ENCODE measurements at places on chromosomes 7 and 10.

GRCh38 chr10:128025951-128026350 lies 100.3 kb downstream of the MKI67 start:
- no peak overlapping the region for H3K27ac ChIP-seq
- H3K36me3 ChIP-seq: no peaks in the 10 kb centered on the region
- peaks cover 4% of the 10 kb centered on the region for H3K27me3 ChIP-seq
- DNase-seq: no peak
- no peak overlapping the region for H3K4me3 ChIP-seq

GRCh38 chr10:10044922-10045764 lies 972.5 kb upstream of the CELF2 start:
- no peak for DNase-seq
- H3K27me3 ChIP-seq: no peaks in the 10 kb centered on the region
- no peak overlapping the region for H3K27ac ChIP-seq
- H3K4me1 ChIP-seq: no peaks in the 10 kb centered on the region
- no peaks in the 10 kb centered on the region for H3K36me3 ChIP-seq

GRCh38 chr10:123559823-123560092 lies 106.4 kb upstream of the GPR26 start:
- DNase-seq: no peak
- H3K4me3 ChIP-seq: no peak overlapping the region
- H3K27ac ChIP-seq: no peak overlapping the region
- no peaks in the 10 kb centered on the region for H3K36me3 ChIP-seq
- no peaks in the 10 kb centered on the region for H3K4me1 ChIP-seq

DNA sequence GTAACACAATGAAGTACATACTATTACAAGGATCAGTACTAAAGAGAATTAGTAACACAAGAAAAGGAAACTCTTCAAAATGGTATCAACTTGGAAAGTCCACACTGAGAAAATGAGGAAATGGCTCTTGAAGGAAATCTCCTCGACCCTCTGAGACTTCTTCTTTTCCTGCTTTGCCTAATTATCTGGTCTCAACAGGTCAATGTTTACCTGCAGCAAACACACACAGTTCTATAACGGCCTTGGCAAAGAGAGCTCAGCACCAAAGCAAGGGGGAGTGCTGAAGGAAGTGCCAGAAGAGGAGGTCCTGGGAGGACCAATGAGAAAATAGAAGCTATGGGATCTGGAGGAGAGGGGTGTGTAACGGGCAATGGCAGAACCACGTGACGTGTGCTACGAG lies 21.9 kb downstream of the CHCHD3 start:
- no peak overlapping the region for H3K27ac ChIP-seq
- no peak overlapping the region for H3K4me3 ChIP-seq
- no peaks in the 10 kb centered on the region for H3K36me3 ChIP-seq
- H3K27me3 ChIP-seq: no peaks in the 10 kb centered on the region

GRCh38 chr7:83455612-83456011 lies 193.3 kb downstream of the SEMA3E start:
- no peak for DNase-seq
- no peaks in the 10 kb centered on the region for H3K36me3 ChIP-seq
- H3K4me3 ChIP-seq: no peak overlapping the region
- H3K27me3 ChIP-seq: no peaks in the 10 kb centered on the region

GRCh38 chr10:485776-486175 lies 203.7 kb downstream of the DIP2C start:
- H3K27me3 ChIP-seq: no peaks in the 10 kb centered on the region
- H3K4me3 ChIP-seq: no peak overlapping the region
- no peaks in the 10 kb centered on the region for H3K36me3 ChIP-seq
- no peaks in the 10 kb centered on the region for H3K4me1 ChIP-seq
- H3K27ac ChIP-seq: no peak overlapping the region

DNA sequence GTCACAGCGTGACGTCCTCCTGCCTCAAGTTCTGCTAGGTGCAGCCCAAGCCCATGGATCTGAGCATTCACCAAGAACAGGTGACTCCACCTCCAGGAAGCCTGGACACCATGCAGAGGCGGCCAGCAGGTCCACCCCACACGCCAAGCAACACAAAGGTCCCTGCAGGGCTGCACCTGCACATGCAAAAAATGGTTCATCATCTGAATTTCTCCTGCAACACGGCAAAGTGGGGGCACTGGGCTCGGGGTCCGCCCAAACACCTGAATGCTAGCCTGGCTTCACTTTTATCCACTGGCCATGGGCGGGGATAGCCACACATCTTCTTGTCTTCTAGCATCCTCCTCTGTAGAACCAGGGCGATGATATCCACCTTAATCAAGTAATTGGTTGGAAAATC lies 28.9 kb downstream of the CNPY1 start:
- H3K27me3 ChIP-seq: peaks cover 14% of the 10 kb centered on the region
- no peaks in the 10 kb centered on the region for H3K36me3 ChIP-seq
- no peak overlapping the region for H3K4me3 ChIP-seq
- DNase-seq: no peak
- no peak overlapping the region for H3K27ac ChIP-seq

GRCh38 chr10:114885443-114885842 lies 52.6 kb upstream of the TRUB1 start:
- no peak for DNase-seq
- no peaks in the 10 kb centered on the region for H3K36me3 ChIP-seq
- peaks cover 4% of the 10 kb centered on the region for H3K4me1 ChIP-seq
- H3K27ac ChIP-seq: no peak overlapping the region
- no peaks in the 10 kb centered on the region for H3K27me3 ChIP-seq

DNA sequence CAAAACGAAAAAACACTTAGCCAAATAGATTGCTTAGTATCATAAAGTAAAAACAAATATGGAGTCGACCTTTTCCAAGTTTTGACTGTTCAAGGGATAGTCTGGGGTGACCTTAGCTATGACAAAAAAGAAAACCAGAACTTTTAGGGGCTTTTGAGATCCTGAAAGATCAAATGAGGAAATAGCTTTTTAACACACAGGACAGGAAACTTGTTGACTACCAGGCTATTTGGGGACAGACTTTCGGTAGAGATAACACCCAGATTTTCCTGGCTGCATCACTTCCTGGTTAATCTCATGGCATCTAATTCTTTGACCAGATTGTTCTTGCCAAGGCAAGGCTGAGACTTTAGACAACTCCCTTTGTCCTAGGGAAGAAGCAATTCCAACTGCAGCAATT lies 34.5 kb upstream of the EGR2 start:
- no peak overlapping the region for H3K4me3 ChIP-seq
- no peaks in the 10 kb centered on the region for H3K4me1 ChIP-seq
- H3K27me3 ChIP-seq: peaks cover 17% of the 10 kb centered on the region
- DNase-seq: no peak
- no peaks in the 10 kb centered on the region for H3K36me3 ChIP-seq
- no peak overlapping the region for H3K27ac ChIP-seq

DNA sequence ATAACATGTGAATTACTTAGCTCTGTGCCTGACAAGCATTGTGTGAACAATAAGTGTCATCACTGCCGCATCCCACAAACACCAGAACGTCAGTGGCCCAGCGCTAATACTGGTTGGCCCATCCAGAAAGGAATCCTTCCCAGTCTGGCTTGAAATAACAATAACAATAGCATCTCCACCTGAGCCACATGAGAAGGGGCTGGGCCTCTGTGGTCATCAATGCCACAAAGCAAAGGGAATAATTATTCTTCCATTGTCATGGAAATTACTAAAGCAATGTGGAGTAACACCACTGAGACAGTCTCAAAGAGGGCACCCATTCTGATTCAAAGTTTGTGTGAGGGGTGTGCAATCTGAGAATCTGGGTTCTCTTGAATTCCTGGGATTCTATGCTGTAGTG lies 105.7 kb upstream of the INHBA start:
- H3K4me3 ChIP-seq: no peak overlapping the region
- DNase-seq: no peak

DNA sequence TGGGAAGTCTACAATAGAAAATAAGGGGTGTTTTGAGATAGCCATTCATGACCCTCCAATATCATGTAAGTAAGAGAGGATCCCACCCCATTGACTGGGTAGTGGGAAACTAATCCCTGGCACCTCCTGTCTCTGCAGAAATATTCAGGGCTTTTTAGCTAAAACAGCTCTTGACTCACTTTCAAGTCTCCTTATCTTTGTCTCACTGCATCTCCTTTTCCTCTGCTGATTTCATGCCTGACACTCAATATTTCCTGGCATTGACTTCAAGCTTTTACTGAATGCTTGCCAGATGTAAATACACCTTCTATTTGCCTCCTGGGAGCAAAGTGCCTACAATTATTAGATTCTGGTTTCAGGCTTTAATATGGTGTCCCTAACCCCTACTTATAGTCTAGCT lies 57.1 kb downstream of the CHRM2 start:
- no peak overlapping the region for H3K27ac ChIP-seq
- no peak overlapping the region for H3K4me3 ChIP-seq
- H3K27me3 ChIP-seq: no peaks in the 10 kb centered on the region
- no peaks in the 10 kb centered on the region for H3K4me1 ChIP-seq
- no peak for DNase-seq

DNA sequence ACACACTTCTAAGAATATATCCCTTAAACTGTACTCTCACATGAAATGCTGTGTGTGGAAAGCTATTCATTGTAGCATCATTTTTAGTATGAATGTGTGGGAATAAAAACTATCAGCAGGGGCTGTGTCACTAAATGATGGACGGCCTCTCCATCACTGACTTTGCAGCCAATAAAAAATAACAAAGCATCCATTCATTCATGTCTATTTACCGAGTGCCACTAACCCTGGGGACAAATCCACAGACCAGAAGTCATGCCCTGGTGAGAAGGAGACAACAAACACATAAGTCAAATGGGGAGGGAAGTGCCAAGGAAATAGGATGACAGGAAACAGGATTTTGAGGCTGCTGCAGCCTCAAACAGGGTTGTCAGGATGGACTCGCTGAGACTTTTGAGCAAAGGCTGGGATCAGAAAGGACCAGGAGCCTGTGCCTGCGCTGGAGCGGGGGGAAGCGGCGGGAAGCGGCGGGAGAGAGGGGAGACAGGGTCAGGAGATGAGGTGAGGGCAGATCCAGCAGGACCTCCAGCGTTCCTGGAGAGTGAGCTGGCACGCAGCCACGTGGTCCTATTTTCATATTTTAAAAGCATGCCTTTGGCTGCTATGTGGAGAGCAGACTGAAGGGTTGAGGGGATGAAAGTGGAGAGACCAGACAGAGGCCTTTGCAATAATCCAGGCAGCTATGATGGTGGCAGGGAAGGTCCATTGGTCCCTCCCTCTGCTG lies 2.2 kb upstream of the NOM1 start:
- DNase-seq: no peak
- H3K36me3 ChIP-seq: peaks cover 2% of the 10 kb centered on the region
- H3K27ac ChIP-seq: no peak overlapping the region
- no peak overlapping the region for H3K4me3 ChIP-seq

DNA sequence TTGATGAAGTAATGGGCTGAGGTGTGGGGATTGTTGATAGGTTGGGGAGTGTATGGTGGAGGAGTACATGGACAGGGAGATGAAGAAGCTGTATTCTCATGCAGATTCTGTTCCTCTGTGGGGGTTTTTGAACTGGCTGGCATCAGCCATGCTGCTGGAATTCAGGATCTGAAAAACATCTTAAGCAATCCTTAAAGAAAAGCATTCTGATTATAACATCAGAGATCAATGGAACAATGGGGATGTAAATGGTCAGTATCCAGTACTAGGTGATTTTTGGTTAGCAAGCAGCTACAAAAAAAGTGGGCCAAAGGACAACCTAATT lies 247.5 kb upstream of the GALNT17 start:
- H3K4me1 ChIP-seq: no peaks in the 10 kb centered on the region
- H3K36me3 ChIP-seq: no peaks in the 10 kb centered on the region
- no peaks in the 10 kb centered on the region for H3K27me3 ChIP-seq
- DNase-seq: no peak
- no peak overlapping the region for H3K27ac ChIP-seq

GRCh38 chr10:26544932-26545331 lies 106.8 kb downstream of the APBB1IP start:
- no peaks in the 10 kb centered on the region for H3K4me1 ChIP-seq
- DNase-seq: no peak
- no peaks in the 10 kb centered on the region for H3K36me3 ChIP-seq
- H3K27ac ChIP-seq: no peak overlapping the region
- no peak overlapping the region for H3K4me3 ChIP-seq

- no peak for DNase-seq
- peaks cover 25% of the 10 kb centered on the region for H3K4me1 ChIP-seq
- no peak overlapping the region for H3K27ac ChIP-seq
- H3K36me3 ChIP-seq: peaks cover 58% of the 10 kb centered on the region
Observed at GRCh38 chr10:104262055-104262454, 6.9 kb upstream of the GSTO2 start.

- H3K27me3 ChIP-seq: no peaks in the 10 kb centered on the region
- no peak for DNase-seq
- H3K36me3 ChIP-seq: no peaks in the 10 kb centered on the region
- H3K27ac ChIP-seq: no peak overlapping the region
Observed at GRCh38 chr7:113705439-113705838, 213.4 kb downstream of the PPP1R3A start.

DNA sequence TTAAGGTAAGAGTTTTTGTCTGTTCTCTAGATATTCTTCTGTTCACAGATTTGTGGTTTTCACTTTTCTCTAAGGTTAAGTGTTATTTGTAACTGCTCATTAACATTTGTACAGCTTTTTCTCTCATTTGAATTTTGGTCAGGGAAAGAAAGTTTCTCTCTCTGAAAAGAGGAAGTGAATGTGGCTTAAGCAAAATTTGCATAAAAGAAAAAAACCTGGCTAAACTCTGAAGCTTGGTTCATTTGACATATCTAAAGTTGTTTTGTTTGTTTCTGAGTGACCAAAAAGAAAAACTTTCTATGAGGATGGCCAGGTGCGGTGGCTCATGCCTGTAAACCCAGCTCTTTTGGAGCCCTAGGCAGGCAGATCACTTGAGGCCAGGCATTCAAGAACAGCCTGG lies 22.0 kb upstream of the SLC26A4 start:
- H3K4me3 ChIP-seq: no peak overlapping the region
- DNase-seq: no peak
- no peaks in the 10 kb centered on the region for H3K4me1 ChIP-seq

GRCh38 chr10:52446391-52446790 lies 132.3 kb downstream of the DKK1 start:
- DNase-seq: no peak
- no peaks in the 10 kb centered on the region for H3K27me3 ChIP-seq
- H3K4me1 ChIP-seq: peaks cover 23% of the 10 kb centered on the region
- no peak overlapping the region for H3K4me3 ChIP-seq

- no peak overlapping the region for H3K4me3 ChIP-seq
- H3K4me1 ChIP-seq: no peaks in the 10 kb centered on the region
Observed at GRCh38 chr10:93206652-93207051, 133.0 kb downstream of the CYP26A1 start.

GRCh38 chr7:1967512-1968396 lies 265.0 kb downstream of the MAD1L1 start:
- no peak overlapping the region for H3K27ac ChIP-seq
- DNase-seq: no peak
- H3K36me3 ChIP-seq: no peaks in the 10 kb centered on the region
- H3K27me3 ChIP-seq: no peaks in the 10 kb centered on the region
- no peak overlapping the region for H3K4me3 ChIP-seq
- no peaks in the 10 kb centered on the region for H3K4me1 ChIP-seq

GRCh38 chr7:18153183-18153748 lies 125.6 kb upstream of the PRPS1L1 start:
- no peak overlapping the region for H3K27ac ChIP-seq
- no peak for DNase-seq
- peaks cover 15% of the 10 kb centered on the region for H3K27me3 ChIP-seq
- H3K4me3 ChIP-seq: no peak overlapping the region
